ENCODE measurements at places on chromosomes 7 and 10.

DNA sequence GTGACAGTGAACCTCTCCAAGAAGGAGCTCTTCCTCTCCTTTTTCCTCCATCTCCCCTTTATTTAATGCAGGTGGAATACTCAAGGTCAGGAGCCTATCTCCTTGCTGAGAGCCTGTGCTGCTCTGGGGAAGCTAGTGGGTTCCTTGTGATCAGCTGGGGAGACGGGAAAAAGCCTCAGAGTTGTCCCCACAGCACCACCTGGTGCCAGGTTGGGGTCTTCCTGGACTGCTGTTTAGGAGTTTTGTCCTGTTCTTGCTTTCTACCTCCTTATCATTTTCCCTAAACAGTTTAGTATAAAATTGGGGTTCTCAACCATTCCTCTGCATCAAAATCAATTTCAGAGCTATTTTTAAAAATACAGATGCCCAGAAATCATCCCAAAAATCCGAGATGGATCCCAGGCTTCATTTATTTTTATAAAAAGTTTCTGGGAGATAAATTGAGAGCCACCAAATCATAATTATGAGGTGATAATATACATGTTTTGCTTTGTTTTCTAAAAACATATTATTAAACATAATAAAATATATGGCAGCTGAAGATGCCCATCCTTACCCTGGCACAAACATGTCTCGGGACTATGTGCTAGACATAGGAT lies 44.3 kb downstream of the MACC1 start:
- no peak for DNase-seq

DNA sequence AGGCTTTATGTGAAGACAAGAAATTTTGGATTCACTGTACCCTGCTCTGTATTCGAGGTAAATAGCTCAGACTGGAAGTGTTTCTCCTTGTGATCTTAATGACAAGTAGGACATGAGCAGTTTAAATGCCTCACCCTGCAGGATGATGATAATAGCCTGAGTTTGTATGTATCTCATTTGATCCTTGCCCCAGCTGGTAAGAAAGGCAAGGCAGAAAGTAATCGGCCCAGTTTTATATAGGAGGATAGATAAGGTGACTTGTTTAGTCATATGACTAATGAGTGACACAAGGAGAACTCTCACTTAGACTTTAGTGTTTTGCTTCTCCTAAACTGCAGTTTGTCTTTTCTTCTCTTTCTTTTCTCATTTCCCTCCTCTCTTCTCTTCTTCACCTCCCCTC lies 372.6 kb downstream of the PHF14 start:
- DNase-seq, result no peak

GRCh38 chr10:132321726-132322125 lies 10.3 kb upstream of the LRRC27 start:
- no peak for DNase-seq

GRCh38 chr10:92395271-92395670 lies 104.3 kb downstream of the MARCHF5 start:
- DNase-seq, result no peak

DNA sequence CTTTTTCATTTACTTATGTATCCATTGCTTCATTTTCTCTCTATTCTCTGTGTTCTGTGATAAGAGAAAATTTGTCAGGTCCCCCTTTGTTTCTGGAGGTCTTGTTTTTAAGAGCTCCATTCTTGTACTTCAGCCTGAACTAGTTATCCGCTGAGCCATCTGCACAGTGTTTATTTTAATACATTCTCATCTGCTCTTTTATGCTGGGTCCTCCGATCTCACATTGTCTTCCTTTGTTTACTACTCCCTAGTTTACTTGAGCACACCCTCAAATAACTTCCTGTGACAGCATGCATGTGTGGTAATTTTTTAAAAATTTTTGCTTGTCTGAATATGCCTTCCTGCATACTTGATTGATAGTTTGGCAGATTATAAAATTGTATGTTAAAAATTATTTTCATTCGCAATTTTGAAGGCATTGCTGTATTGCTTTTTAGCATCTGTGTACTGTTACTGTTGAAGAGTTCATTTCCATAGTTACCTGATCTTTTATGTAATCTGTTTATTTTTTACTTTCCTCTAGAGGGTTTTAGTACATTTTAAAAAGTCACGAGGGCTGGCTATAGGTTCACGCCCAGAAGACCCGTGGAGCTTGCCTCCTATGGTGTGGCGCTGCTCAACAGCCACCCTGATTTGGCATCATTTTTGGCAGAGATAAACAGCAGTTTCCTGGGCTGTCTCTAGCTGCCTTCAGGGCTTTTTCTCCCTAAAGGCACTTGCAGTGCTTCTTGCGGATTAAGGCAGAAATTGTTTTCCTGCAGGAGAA lies 31.9 kb downstream of the RSBN1L start:
- no peak for DNase-seq

- DNase-seq, result no peak
Observed at GRCh38 chr10:69842882-69843281, 41.2 kb downstream of the COL13A1 start.

DNA sequence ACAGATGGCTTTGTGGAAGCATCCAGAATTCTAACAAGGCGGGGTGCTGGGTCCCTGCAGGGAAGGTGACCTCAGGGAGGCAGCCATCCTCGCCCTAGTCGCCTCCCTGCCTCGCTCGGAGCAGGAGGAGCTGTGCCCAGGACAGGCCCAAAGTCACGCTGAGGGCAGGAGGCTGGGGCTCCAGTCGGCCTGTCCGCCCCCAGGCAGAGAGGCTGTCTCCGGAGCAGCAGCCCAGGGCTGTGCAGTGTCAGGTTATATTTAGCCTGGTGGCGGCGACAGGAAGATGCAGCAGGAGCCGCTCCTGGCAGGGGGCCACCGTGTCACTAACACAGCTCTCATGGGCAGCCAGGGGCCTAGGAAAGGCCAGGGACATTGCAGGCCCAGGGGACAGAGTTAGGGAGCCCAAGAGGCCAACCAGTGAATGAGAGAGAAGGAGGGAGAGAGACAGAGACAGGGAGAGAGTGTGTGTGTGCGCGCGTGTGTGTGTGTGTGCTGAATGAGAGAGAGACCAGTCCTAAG lies 13.5 kb downstream of the KCNH2 start:
- DNase-seq, result no peak

- no peak for DNase-seq
Observed at GRCh38 chr10:102452672-102453340, 1.5 kb upstream of the C10orf95 start.

DNA sequence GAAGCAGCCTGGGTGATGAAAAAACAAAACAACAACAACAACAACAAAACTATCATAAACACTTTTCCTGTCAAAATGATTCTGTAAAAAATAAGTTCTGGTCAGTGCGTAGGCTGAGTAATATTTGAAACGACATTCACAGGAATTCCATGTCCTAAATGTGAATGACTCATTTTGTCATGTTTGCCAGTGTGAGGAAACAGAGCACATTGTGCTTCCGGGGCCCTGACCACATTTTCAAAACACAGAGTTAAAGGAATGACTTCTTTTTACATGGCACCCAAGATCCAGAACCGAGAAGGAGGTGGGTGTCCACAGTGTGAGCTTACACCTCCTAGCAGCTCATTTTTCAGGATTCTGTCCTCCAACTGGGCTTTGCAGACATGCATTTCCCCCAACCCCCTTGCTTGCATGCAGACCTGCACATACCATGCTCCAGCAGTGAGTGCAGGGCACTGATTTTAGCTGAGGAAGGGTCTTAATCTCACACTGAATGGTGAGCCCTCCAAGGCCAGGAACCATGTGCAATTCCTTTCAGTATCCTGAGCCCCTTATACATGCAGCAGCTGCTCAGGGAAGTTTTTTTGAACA lies 3.0 kb downstream of the CLRN3 start:
- DNase-seq, result no peak

DNA sequence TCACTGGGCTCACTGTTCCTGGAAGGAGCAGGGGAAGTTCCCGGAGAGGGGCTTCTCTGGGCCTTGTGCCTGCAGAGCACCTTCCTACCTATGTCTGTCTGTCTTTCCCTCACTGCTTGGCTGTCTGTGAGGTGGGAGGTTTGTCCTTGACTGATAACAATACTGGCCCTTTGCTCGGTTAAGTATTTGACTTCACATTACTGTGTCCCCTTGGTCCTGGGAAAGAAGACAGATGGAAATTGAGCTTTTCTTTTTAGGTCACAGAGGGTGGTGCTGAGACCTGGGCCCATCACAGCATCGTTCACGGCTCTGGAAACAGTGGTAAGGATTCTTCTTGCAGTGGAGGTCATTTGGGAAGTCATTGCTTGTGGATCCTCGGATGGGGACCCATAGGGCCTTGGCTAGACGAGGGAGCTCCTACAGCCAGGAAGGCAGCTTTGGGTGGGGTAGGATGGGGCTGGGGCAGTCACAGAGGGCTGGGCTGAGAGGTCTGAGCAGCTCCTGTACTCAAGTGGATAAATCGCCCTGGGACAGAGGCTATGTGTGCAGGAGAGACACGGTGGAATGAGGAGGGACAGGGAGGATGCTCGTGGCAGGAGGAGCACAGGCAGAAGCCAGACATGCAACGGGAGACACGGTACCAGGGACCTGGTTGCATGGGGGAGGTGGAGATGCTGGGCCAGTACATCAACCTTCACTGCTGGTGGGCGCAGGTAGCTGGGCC lies 450.2 kb downstream of the PLXNA4 start:
- DNase-seq, result no peak

DNA sequence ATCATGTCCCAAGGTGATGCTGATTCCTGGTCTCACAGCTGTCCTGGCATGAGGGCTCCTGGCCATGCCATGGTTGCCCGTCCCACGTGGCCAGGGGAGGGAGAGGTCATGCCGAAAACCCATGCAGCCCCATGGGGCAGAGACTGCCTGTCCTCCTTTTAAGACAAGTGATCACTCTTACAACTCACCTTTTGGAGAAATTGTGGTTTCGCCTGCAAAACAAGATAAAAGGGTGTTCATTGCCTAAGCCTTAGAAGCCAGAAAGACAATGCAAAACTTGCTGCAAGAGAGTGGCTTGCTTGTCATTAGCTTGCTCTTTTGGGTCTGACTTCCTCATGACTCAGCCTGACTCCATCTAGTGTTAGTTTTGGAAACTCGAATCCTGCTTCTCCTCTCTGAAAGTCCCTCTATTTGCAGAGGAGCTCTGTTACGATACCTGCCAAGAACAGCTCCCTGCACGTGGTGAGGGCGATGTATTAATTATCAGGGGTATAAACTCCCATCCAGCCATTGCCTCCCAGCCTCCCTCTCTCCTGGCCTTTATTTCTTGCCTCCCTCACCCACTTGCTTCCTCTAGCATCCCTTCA lies 26.7 kb downstream of the TMEM273 start:
- no peak for DNase-seq

- no peak for DNase-seq
Observed at GRCh38 chr7:148978091-148978490, 50.2 kb downstream of the PDIA4 start.

GRCh38 chr7:148894591-148894990 lies 10.5 kb upstream of the EZH2 start:
- no peak for DNase-seq

GRCh38 chr10:48549236-48549635 lies 55.6 kb downstream of the ARHGAP22 start:
- no peak for DNase-seq

- DNase-seq, result no peak
Observed at GRCh38 chr7:16982640-16983350, 101.0 kb upstream of the AGR3 start.

DNA sequence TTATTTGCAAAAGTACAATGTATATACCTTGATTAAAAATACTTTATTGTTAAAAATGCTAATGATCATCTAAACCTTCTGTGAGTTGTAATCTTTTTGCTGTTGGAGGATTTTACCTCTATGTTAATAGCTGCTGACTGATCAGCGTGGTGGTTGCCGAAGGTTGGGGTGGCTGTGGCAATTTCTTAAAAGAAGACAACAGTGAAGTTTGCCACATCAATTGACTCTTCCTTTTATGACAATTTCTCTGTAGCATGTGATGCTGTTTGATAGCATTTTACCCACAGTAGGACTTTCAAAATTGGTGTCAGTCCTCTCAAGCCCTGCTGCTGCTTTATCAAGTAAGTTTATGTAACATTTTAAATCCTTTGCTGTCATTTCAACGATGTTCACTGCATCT lies 16.9 kb upstream of the ENTPD1 start:
- DNase-seq, result no peak

DNA sequence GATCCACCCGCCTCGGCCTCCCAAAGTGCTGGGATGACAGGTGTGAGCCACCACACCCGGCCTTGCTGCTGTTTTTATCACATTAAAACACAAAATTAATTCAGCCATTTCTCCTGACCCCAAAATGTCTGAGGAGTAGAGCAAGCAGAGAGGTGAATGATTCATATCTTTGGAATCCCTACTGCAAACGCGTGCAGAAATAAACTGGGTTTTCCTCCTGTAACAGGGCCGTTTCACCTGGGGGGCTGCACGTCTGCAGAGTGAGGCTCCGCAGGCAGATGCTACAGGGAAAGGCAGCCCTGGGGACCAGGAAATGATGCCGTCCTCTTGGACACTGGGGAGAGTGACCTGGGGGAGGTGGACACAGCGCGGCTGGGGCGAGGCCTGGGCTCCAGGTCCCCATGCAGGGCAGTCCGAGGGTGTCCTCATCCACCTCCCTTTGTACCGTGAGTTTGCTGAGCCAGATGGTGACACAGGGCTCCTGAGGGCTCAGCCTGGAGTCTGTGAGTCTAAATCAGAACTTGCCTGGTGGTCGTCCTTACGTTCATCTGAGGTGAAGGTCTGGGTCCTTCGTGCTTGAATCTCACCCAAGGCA lies 41.9 kb downstream of the PDGFA start:
- no peak for DNase-seq

DNA sequence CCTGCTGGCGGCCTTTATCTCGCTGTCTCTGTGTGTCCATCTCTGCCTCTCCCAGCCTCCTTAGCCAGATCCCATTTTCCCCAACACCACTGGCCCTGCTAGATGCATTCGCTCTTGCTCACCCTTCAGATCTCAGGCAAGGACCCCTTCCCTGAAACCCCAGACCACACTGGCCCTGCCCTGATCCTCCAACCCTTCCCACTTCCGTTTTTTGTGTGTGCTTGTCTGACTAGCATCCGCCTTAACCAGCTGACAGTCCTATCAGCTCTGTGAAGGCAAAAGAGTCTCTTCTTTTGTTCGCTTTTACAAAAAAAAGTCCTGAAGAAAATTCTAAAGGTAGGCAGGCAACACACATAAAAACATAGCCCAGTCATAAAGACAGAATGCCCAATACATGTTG lies 28.7 kb downstream of the CHST15 start:
- DNase-seq, result no peak

GRCh38 chr7:876972-877311 lies 588 bp downstream of the GET4 start:
- DNase-seq, result no peak

GRCh38 chr7:25029075-25029474 lies 49.1 kb upstream of the OSBPL3 start:
- no peak for DNase-seq

DNA sequence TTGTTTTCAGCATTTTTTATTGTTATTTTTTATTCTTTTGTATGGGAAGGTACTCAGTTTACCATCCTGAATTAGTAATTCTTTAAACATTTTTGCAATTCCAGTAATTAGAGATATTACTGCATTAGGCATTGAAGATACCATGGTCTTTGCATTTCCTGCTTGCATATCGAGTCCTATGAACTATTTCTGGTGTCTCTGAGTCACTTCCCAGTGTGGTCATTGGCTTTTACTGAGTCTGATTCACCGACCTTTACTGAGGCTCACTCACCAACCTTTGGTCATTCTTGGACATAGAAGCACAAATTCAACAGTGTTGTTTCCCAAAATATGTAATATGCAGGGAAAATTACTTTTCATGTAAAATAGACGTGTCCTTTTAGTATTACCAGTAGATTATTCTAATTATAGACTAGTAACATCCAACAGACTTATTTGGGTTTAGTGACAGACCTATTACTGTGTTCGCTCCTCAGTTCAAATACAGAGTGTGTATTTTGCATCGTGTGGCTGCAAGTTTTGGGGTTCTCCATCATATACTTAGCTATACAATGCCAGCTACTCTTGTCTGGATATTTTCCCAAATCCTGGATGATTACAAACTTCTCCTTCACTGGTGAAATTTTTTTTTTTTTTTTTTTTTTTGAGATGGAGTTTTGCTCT lies 180.7 kb upstream of the PRSS1 start:
- no peak for DNase-seq
